ENCODE measurements at places on chromosomes 5 and 9. TPM values are rescaled to one million over a fixed set of nuclear protein-coding genes. Genes with fewer than 3 reads are reported as not detected.

GRCh38 chr9:99718631-99719030, 103.1 kb upstream of the NR4A3 start:
- DNase-seq, result no peak

DNA sequence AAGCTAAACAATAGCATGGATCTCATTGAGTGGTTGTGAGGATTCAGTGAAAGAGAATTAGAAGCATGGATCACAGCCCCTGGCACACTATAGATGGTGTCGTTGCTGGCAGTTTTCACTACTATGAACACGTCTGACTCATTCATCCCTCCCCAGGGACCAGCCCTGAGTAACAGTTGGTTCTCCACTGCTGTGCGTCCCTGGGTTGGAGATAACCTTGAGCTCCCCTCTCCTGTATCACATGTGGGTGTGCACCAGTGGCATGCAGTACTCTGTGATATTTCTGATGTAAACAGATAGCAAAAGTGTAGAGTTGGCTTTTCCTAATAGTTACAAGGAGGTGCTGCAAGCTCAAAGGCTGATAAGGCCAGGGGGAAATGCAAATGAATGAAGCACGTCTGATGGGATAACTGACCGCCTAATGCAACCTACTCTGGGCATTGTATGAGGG, 8.8 kb upstream of the LCP2 start:
- DNase-seq, result no peak

- DNase-seq, result no peak
Measured at GRCh38 chr9:111056538-111056937, 18.3 kb upstream of the LPAR1 start.

- DNase-seq, result no peak
Measured at GRCh38 chr5:143311955-143312354, 91.5 kb downstream of the NR3C1 start.

DNA sequence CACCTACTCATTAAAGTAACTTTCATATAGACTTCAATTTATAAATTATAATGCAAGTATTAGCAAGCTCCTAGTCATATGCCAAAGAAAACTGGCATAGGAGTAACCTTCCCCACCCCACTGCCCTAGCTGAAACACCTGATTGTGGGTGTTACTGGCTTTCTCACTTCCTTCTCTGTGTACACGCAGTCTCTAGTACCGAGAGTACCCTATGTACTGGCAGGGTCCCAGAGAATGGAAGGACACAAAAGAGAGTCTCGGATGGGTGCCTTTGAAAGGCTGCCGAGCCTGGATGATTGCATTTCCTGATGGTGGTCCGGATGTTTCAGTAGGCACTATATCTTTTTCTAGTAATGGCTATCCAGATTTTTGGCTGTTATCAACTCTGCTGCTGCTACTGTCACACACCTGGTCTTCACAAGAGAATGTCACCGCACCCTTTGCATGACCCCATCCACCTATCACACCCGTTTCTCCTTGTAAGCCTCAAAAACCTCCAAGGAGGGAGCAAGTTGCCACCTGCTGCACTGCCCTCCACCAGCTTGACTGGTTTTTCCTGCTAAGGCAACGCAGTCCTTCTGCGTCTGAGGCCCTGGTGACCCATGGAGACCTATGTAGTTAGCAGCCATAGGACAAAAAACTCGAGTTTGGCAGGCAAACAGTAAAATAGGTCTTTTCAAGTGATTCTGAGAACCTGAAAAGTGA, 53.8 kb upstream of the CLINT1 start:
- no peak for DNase-seq

DNA sequence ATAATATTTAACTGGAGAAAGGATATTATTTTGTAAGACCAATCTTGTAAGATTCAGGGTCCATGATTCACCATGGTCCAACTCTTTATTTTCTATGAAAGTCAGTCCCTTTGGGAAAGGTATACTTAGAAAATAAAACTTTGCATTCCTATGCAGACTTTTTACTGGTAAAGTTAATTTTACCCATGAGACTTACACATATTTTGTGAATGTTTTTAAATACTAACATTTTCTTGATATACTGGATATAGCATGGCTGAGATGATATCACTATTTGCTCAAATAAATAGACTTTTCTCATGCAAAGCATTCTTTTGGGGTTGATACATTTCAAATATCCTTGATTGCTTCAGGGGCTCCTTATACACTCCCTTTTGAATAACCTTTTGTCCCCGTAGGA, 512.1 kb downstream of the MAN2A1 start:
- no peak for DNase-seq

Gene SPATA31D4
- not detected for total RNA-seq
